ENCODE measurements at places on chromosomes 1 and 21.

- DNase-seq, result no peak
Measured at GRCh38 chr1:76082062-76082461, 7.5 kb downstream of the ST6GALNAC3 start.

DNA sequence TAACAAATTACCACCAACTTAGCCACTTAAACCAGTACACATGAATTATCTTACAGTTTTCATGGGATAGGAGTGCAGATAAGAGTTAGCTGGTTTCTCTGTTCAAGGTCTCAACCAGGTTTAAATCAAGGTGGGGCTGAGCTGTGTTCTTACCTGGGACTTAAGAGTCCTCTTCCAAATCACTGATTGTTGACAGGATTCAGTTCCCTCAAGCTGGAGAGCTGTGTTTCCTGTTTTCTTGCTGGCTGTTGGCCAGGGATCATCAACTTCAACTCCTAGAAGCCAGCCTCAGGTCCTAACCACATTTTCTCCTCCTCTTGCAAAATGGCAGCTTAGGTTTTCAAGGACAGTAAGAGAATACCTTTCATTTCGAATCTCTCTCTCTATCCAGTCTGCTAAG lies 123.8 kb upstream of the CHRM3 start:
- DNase-seq, result no peak

- no peak for DNase-seq
Measured at GRCh38 chr1:165992533-165992932, 165.1 kb downstream of the UCK2 start.

DNA sequence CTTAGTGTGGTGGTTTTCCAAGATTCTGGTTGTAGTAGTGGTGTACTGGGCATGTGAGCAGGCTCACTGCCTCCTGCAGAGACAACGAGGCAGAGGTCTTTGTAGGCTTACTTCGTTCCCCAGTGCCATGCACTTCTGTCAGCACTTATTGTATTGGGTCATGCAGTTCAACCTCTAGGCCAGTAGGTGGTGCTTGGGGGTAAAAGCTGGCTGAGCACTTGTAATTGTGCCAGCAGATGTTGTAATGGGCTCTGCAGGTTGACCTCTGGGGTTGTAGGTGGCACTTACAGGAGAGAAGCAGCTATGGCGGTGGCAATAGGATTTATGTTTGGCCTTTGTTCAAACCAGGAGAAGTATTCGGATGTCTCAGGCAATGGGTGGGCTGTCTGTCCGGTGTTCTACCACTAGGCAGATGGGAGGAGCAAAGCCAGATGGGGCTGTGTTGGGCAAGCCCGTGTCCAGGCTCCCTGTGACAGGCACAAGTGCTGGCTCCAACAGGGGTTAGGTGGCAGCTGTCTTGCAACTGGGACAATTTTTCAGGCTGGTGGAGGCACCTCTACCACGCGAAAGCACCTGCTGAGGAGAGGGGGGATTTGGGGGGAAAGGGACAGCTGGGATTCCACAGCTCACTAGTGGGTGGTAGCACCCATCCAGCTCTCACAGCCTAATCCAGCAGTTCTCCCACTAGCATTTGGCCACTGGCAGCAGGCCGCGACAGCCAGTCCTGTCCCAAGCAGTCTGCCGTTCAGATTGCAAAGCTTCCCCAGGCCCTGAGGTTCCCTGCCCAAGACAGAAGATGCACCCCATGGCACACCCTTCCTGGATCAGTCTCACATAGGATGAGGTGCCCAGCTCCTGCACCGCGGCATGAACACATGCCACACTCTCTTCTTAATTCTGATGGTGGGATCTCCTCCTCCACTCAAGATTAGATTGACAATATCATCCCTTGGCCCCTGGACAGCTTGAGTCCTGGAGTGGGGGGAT lies 274.5 kb downstream of the CTH start:
- DNase-seq, result peak; percentile 4

DNA sequence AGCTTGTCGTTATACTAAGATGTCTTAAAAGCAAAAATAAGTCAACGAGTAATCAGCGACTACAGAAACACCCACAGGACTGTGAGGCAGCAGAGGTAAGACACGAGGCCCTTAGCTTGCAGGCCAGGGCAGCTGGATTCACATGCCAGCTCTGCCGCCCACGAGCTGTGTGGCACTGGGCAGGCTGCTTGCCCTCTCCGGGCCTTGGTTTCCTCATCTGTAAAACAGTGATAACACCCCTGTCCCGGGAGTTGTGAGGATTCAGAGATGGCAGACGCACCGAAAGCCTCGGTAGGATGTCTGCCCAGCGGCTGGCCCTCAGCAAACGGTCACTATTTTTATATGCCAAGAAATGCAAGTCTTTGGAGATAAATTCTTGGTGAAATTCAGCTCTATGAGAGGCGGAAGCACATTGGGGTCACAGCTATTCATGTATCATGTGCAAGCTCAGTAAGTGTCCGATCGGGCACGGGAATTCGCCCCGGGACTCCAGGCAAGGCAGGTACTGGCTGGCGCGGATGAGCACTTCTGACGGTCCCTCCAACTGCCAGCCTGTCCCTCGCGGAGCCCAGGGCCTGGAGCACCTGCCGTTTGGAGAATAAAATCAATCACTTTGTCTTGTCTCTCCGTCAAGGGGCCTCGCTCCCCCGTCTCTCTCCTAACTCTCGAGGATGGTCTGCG lies 1.1 kb downstream of the C2CD2 start:
- no peak for DNase-seq

GRCh38 chr1:25433389-25434186 lies 2.9 kb downstream of the MACO1 start:
- DNase-seq, result no peak

Data from stimulated activated CD4-positive, alpha-beta T cell treated with anti-CD3 and anti-CD28 coated beads, Interleukin-1b, Interleukin-23, amount 100 ng/mL, for 1 hour (primary cell).